ENCODE measurements at places on chromosomes 5 and 9.

GRCh38 chr9:137270929-137271695 is 6.4 kb upstream of the TOR4A start:
- DNase-seq = no peak

DNA sequence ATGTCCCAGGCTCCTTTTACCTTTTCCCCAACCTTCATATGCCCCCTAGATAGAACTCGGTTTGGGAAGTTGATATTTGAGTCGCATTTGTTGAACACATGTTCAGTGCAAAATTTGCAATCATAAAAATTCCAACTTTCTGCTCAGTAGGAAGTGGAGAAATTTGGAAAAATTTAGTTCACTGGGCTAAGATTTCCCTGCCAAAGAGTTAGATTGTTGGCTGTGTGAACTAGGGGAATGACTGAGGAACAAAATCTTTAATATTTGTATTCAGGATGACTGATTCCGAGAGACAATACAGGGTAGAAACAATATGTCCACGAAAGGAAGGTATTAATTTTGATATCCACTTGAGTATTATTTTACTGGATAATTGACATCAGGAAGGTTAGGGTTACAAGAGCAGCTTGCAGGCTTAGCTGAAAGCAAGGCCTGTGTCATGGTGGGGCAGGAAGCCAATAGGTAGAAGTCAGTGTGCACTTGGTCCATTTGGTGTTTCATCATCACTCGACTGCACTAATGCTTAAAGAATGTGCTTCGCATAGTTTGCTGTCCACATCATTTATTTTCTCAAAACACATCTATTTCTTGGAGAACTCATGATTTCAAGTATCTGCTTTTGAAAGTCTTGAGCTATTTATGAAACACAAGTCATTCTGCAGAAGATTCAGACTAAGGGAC is 59.4 kb upstream of the GNA14 start:
- no peak for DNase-seq

DNA sequence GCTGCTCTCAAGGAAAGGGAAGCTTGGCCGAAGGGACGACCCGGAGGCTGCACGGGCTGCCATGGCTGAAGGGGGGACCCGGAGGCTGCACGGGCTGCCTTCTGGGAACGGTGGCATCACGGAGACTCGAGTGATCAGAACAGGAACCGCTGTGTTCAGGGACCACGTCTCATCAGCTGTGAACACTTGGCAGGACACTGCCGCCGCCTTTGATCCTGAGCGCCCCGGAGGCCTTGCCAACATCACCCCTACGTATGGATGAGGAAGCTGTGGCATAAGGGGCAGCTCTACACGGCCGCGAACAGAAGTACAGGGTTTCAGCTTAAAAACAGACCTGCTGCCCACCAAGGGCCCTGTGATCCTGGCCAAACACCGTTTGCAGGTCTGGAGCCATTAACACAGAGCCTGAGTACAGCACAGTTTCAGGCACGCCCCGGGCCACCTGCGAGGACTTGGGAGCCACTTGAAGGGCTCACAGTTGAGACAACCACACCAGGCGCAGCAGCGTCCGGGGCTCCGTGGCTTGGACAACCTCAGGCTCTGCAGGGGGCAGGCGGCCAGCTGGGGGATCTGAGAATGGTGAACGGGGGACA is 23.9 kb upstream of the TERT start:
- no peak for DNase-seq

GRCh38 chr9:33287087-33287490 is 3.2 kb upstream of the NFX1 start:
- no peak for DNase-seq

GRCh38 chr5:16952968-16953671 is 17.0 kb upstream of the MYO10 start:
- no peak for DNase-seq

GRCh38 chr5:106780355-106780754 is 890.4 kb downstream of the EFNA5 start:
- no peak for DNase-seq

- DNase-seq = no peak
These were observed 66.6 kb upstream of the STXBP1 start for GRCh38 chr9:127545196-127546124.

DNA sequence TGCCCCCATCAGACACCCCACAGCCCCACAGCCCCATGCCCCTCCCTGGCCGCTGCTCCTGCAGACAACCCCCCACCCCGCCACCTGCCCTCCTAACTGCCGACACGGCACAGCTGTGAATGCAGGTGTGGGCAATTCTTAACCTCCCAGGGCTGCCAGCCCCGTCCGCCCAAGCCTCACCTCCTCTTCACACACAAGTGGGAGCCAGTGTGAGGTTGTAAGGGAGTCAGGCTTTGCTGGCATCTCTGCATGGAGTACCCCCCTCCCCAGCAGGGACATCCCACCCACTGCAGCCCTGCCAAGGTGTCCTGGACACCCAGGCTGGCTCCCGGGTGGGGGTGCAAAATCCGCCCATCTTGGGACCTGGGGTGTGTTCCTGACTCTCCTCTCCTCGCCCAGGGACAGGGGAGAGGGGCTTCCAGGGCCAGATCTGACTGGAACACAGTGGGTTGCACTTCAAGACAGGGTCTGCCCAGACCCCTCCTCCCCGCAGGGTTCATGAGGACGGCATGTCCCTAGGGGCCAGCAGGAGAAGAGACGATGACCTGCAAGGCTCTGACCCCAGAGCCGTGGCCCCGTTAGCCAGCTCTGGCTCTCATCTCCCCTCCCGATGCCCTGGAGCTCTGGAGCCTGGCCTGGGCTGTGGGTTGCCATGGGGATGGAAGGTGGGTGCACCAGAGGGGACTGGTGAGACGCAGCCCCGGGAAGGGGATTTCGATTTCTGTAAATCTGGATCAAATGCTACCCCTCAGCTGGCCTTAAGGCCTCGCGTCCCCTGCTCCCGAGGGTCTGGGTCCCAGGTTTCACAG is 34.4 kb downstream of the SARDH start:
- DNase-seq = no peak

- no peak for DNase-seq
These were observed 45.1 kb upstream of the SUB1 start for GRCh38 chr5:32539981-32540845.

GRCh38 chr5:53369681-53370080 is 110.7 kb upstream of the FST start:
- DNase-seq = no peak

DNA sequence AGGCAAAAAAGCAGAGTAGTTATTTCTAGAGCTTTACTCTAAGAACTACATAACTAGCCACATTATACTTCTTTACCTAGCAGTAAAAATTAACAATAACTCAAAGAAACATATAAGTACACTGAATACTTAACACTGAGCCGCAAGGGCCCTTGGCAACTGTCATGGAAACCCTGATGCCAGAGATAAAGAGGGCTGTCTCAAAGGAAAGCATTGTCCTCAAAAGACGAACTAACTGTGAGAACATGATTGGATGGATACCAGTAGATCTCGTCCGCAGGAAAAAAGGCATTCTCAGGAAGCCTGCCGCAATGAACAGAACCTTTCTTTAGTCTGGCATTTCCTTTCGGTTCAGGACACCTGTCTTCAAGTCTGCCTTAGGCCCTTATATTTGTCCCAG is 379.0 kb upstream of the SLC30A5 start:
- DNase-seq = no peak

GRCh38 chr5:169803077-169803981 is 166.3 kb downstream of the DOCK2 start:
- no peak for DNase-seq

GRCh38 chr5:42020788-42021530 is 95.9 kb downstream of the FBXO4 start:
- no peak for DNase-seq

DNA sequence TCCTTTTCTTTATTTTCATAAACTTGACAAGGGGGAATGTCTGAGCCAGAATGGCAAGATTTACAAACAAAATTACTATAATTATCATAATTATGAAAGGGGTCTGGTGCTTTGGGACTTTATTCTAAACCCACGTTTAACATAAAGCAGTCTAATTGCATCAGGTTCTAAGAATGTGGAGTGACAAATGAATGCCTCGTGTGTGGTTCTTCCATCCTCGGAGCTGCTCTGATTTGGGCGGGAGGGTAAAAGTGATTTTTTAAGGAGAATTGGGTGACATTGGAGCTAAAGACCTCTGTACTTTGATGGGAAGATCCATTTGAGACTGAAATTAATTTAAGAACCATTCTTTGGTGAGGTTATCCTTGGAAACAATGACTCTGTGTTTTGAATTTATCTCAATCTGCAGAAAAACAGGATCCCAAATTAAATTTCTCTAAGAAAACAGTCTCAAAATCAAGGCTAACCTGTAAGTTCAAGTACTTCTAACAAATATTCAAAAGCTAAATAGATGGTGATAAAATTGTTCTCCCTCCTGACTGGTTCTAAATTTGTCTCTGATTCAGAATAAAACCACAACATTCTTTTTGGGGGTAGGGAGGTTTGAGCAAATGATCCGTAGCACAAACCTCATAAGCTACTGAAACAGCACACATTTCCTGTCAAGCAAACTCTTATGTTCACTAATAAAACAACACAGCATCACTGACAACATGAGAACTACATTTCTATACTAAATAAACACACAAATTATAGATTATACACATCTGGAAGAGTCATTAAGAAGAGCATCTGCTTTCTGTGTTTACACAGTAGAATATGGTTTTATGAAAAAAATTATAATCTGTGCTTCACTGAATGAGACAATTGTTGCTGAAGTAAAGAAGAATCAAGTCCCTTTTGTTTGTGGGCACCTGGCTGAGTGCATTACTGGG is 85.5 kb downstream of the DCP2 start:
- DNase-seq = no peak

DNA sequence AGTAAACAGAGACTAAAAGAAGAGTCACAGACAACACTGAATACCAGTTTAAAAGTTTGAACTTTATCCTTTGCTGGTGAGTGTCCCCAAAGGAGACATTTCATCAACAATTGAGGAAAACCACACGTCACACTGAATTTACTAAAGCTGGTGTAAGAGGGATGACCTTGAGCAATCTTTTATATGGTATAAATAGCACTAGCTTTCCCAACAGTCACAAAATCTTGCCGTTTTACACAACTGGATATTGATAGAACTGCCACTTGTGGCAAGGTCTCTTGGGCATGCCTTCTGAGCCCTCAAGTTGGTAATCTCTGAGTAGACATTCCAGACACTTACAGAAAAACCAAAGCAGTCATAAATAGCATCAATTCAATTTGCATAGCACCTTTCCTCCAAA is 311.5 kb upstream of the TARS1 start:
- DNase-seq = no peak

- no peak for DNase-seq
These were observed 1.2 kb downstream of the OTULINL start for GRCh38 chr5:14582797-14583137.

DNA sequence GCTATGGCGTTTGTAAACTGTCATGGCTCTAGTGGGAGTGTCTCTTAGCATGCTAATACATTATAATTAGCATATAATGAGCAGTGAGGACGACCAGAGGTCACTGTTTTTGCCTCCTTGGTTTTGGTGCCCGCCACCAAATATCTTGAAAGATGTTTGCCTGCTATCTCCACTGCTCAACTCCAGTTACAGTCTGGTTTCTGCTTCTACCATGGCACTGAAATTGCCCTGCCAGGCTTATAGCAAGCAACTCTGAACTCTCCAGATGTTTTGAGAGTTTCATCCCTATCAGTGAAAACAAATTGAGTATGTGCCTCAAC is 122.1 kb upstream of the SPRY4 start:
- no peak for DNase-seq

GRCh38 chr5:25448646-25449045 is 803.9 kb upstream of the CDH10 start:
- no peak for DNase-seq

All from stimulated activated CD8-positive, alpha-beta memory T cell treated with anti-CD3 and anti-CD28 coated beads, Interleukin-7, amount 100 ng/mL, for 1 hour (primary cell).